ENCODE measurements at places on chromosomes 11 and 22. TPM values are rescaled to one million over a fixed set of nuclear protein-coding genes. Genes with fewer than 3 reads are reported as not detected.

HBD gene
- not detected for total RNA-seq

PVALB gene
- total RNA-seq, result not detected

KCNK7 gene
- total RNA-seq, result 0.65 TPM

ADAMTS8 gene
- total RNA-seq, result 2.0 TPM

ALKBH3 gene
- 25.4 TPM for total RNA-seq

BARX2 gene
- total RNA-seq, result not detected

POTEH gene
- total RNA-seq, result not detected

MUC15 gene
- 0.25 TPM for total RNA-seq

CBLIF gene
- total RNA-seq, result not detected

- no peaks in the 10 kb centered on the region for H3K27me3 ChIP-seq
- H3K27ac ChIP-seq, result no peak overlapping the region
- no peaks in the 10 kb centered on the region for H3K36me3 ChIP-seq
- no peak overlapping the region for H3K4me3 ChIP-seq
Observed at GRCh38 chr11:2684581-2684980, 15.2 kb downstream of the KCNQ1OT1 start.

- no peaks in the 10 kb centered on the region for H3K36me3 ChIP-seq
- H3K27ac ChIP-seq, result no peak overlapping the region
- H3K27me3 ChIP-seq, result no peaks in the 10 kb centered on the region
- H3K4me3 ChIP-seq, result no peak overlapping the region
Observed at GRCh38 chr11:3732671-3733436, 61.7 kb upstream of the CHRNA10 start.

DNA sequence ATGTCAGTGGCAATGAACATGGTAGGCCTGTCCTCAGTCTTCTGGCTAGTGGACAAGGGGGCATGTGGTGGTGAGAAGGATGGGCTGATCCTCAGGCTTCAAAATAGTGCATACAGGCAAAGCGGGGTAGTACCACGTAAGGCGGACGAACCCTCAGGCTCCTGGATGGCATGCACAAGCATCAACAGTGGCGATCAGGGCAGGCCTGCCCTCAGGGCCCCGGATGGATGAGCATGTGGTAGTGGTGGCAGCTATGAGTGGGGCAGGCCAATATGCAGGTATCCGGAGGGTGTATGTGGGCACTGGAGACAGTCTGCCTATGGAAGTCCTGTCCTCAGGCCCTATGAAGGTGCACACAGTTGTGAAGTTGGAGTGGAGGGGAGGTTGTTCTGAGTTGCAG lies 163.8 kb downstream of the GUCY1A2 start:
- H3K27me3 ChIP-seq, result no peaks in the 10 kb centered on the region
- no peak overlapping the region for H3K27ac ChIP-seq
- no peaks in the 10 kb centered on the region for H3K4me1 ChIP-seq
- DNase-seq, result no peak

DNA sequence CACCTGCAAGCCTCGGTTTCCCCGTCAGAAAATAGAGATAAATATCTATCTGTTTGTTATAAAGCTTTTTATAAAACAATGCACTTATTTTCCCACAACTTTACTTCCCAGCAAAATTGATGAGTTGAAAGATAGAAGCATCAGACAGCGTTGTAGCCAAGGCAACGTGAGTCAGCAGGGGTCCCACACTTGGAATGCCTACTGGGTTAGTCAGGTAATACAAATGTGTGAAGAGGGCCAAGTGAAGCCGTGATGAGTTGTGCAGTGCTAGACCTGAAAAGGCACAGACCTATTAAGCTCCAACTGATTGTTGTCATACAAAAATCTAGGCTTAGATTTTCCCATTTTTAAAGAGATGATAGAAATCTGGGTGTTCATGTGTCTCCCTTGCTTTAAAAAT lies 118.7 kb downstream of the PGR start:
- no peaks in the 10 kb centered on the region for H3K36me3 ChIP-seq
- no peak for DNase-seq
- no peaks in the 10 kb centered on the region for H3K27me3 ChIP-seq
- no peaks in the 10 kb centered on the region for H3K4me1 ChIP-seq
- no peak overlapping the region for H3K4me3 ChIP-seq

- no peaks in the 10 kb centered on the region for H3K27me3 ChIP-seq
- no peak overlapping the region for H3K4me3 ChIP-seq
- H3K4me1 ChIP-seq, result no peaks in the 10 kb centered on the region
- H3K36me3 ChIP-seq, result no peaks in the 10 kb centered on the region
- no peak for DNase-seq
Observed at GRCh38 chr11:76197332-76197731, 9.0 kb downstream of the WNT11 start.

- H3K27me3 ChIP-seq, result no peaks in the 10 kb centered on the region
- no peak overlapping the region for H3K4me3 ChIP-seq
- no peaks in the 10 kb centered on the region for H3K36me3 ChIP-seq
- peak; percentile 61 for DNase-seq
Observed at GRCh38 chr11:120215634-120216033, 4.8 kb downstream of the OAF start.

DNA sequence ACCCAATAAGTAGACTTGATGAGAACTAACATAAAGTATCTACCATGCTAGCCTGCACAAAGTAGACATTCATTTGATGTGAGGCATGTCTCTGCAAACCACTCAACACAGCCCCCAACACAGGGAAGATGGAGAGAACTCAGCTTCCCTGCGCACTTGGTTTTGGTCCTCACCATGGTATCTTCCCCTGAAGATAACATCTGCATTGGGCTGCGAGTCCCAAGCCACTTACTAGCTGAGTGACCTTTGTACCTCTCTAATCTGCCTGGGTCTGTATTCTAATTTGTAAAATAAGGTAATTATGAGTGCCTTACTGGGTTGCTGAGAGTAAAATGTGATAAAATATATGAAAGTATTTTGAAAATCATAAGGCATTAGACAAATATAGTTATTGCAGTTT lies 30.7 kb downstream of the PPFIA1 start:
- DNase-seq, result no peak
- no peak overlapping the region for H3K4me3 ChIP-seq
- no peak overlapping the region for H3K27ac ChIP-seq

DNA sequence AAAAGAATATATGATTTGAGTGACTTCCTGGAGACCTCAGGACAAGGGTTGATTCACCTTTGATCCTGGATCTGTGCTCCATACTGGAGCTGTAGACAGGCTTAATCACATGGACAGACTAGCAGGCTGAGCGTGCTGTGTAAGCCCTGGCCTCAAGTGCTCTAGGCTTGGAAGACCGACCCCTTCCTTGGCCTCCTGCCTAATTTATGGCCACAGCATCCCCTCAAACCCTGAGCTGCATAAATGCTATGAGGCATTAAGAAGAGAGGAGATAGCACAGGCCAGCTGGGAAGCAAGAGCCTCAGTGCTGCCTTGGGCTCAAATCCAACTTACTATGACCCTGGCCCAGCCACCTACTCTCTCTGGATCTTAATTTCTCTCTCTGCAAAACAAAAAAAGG lies 385.1 kb downstream of the BUD13 start:
- H3K4me3 ChIP-seq, result no peak overlapping the region
- H3K4me1 ChIP-seq, result no peaks in the 10 kb centered on the region
- no peaks in the 10 kb centered on the region for H3K27me3 ChIP-seq
- no peak overlapping the region for H3K27ac ChIP-seq
- H3K36me3 ChIP-seq, result no peaks in the 10 kb centered on the region
- no peak for DNase-seq

- no peak overlapping the region for H3K27ac ChIP-seq
- peak; percentile 61 for DNase-seq
- no peaks in the 10 kb centered on the region for H3K36me3 ChIP-seq
- H3K4me1 ChIP-seq, result no peaks in the 10 kb centered on the region
Observed at GRCh38 chr11:8006349-8006977, 19.3 kb downstream of the EIF3F start.

GRCh38 chr22:37898441-37899181 lies 7.5 kb upstream of the MICALL1 start:
- no peak overlapping the region for H3K4me3 ChIP-seq
- H3K27me3 ChIP-seq, result no peaks in the 10 kb centered on the region
- no peaks in the 10 kb centered on the region for H3K36me3 ChIP-seq
- H3K27ac ChIP-seq, result no peak overlapping the region
- no peak for DNase-seq

DNA sequence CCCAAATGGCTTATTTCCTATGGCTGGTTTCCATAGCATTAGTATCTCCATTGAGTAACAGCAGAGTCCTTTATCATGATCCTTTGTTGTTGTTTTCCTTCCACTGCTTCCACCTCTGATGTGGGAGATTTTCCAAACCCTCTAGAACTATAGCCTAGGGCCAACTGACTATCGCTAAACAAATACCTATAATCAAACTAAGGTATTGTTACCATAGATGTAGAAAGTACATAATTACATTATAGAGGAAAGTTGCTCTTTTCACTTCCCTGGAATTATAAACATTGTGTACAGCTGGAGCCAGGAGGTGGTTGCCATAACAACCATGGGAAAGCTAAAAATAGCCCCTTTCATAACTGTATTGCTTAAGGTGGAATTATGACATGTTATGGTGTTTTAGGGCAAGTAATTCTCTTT lies 47.0 kb upstream of the ALKBH3 start:
- no peaks in the 10 kb centered on the region for H3K27me3 ChIP-seq
- no peak overlapping the region for H3K27ac ChIP-seq
- H3K36me3 ChIP-seq, result no peaks in the 10 kb centered on the region
- H3K4me3 ChIP-seq, result no peak overlapping the region
- DNase-seq, result no peak
- peaks cover 3% of the 10 kb centered on the region for H3K4me1 ChIP-seq

DNA sequence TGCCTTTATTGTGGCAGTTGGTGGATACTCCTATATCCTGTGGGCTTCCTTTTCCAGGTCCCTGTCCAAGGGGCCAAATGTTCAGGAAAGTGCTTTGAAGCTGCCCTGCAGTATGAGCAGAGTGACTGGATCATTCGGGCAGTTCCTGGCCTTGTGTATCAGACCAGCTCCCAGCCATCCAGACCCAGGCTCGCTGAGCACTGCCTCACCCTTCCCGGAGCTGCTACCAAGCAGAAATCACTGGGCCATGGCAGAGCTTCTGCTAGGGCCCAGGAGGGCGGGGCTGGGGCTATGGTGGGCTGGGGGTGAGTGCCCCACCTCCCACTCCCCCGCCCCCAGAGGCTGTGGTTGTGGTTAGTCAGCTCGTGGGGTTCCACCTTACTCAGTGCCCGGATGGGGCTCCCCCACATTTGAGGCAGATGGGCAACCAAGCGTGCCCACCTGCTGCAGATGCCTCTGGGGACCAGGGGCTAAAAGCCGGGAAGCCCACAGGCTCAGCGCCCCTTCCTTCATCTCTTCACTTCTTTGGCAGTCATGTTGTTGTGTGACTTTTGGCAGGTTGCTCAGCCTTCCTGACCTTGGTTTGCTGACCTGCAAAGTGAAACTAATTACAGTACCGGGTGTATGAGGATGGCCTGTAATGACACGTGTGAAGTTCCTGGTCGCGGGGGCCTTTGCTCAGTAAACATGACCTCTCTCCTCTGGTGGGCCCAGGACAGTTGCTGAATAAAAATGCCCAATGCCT lies 2.1 kb upstream of the LRRC32 start:
- DNase-seq, result no peak
- H3K36me3 ChIP-seq, result no peaks in the 10 kb centered on the region
- peak overlapping the region; percentile 8 for H3K27ac ChIP-seq
- H3K4me3 ChIP-seq, result no peak overlapping the region
- no peaks in the 10 kb centered on the region for H3K27me3 ChIP-seq

All from ovary (tissue), 10 donors.